ENCODE measurements at places on chromosomes 11 and 22. TPM values are rescaled to one million over a fixed set of nuclear protein-coding genes. Genes with fewer than 3 reads are reported as not detected.

Gene ADM
- total RNA-seq: 124 TPM

Gene OR6T1
- not detected for total RNA-seq

Gene THAP12
- 33.5 TPM for total RNA-seq

DNA sequence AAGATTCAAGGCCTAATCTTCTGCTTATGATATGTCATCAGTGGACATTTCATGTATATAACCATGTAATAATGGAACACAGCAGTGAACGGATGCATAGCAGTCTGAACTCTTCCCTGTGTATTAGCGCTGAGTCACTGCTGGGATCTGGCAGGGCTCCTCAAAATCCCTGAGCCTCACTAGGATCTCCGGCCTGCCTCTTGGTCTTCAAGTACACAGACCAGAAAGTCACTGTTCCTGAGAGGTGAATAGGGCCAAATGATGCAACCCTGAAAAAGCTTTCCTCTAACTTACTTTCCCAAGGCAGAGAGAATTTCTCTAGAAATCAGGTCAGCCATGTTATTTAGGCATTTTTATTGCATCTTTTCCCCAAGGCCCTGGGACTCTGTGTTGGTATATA, 35.0 kb downstream of the POU2AF1 start:
- no peak for DNase-seq

Gene B3GAT1
- 0.09 TPM for total RNA-seq

DNA sequence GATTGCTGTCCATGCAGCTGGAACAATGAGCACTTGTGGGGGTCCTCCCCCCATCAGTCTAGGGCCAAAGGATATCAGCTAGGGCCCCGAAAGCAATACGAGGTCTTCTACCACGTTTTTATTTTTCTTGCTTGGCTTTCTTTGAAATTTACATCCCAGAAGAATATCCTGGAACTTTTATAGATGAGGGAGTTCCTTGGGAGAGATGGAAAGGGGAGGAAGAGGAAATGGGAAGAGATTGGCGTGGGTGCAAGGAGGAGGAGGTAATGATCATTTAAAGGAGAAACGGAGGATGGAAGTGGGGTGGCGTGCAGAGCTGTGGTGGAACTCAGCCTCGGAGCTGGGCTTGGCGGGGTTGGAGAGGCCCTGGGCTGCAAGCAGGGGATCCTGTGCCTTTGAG, 90.3 kb downstream of the SNX19 start:
- DNase-seq: no peak

- DNase-seq: no peak
Observed at GRCh38 chr11:22415476-22415875, 77.3 kb downstream of the SLC17A6 start.

DNA sequence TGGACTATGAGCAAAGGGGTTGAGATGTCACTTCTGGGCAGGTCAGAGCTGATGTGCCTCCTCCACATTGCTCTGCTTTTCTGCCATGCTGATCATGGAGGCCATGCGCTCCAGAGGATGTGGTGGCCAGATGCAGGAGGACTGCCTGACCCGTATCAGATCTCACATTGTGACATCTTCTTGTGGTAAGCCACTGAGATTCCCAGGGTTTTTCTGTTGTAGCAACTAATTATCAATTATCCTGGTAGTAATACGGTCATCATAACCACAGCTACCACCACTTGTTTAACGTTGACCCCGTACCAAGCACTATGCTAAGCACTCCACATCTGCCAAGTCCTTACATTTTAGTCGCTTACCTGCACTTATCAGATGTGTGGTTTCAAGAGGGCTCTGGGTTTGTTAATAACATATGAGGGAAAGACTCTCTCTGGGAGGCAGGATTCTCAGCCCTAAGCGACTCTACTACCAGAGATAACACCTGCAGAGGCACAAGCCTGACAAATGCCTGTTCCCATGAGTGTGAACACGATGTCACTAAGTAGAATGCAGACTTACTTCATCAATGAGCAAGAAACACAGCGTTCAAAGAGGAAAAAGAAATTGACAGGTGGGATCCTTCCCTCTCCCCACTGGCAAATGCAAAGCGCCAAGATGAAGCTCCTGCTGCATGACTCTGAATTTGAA, 63.6 kb upstream of the TIMP3 start:
- no peak for DNase-seq

DNA sequence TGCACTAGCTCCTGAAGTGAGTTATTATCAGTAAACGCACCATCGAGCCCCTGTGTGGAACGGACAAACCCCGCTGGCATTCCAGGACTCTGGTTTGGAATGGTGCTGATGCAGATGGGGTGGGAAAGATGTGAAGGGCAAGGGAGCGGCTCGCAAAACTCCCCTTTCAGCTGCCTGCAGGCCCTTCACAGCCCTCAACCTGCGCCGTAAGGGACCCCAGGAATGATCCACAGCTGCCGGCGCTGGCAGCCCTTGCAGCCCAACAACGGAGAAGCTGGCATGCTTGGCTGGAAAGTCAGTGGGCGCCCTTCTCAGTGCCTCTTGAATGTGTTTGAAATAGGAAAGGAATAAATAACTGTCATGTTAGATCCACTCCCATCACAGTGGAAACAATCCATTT, 1445.5 kb downstream of the BRD1 start:
- no peak for DNase-seq

DNA sequence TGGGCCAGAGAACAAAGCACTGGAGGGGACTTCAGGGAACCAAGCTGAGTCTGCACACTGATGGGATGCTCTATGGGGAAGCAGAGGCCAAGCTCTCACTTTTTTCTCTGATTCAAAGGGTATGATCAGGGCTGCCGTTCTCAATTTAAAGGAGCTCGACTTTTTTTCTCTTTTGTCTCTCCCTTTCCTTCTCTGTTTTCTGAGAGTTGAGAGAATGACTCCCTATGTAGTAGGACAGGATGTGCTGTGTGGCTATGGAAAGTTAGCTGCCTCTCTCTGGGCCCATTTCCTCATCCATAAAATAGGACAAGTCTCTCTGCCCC, 7.9 kb downstream of the ADORA2A start:
- no peak for DNase-seq

Gene UPB1
- 0.19 TPM for total RNA-seq

- no peak for DNase-seq
Observed at GRCh38 chr11:118703563-118704106, 24.2 kb upstream of the TREH start.

DNA sequence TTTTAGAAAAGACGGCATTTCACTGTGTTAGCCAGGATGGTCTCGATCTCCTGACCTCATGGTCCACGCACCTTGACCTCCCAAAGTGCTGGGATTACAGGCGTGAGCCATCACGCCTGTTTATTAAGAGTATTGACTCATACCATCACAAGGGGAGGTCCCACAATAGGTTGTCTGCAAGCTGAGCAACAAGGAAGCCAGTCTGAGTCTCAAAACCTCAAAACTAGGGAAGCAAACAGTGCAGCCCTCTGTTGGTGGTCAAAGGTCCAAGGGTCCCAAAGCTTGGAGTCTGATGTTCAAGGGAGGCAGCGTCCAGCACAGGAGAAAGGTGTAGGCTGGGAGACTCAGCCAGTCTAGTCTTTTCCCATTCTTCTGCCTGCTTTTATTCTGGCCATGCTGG, 32.8 kb upstream of the LDLRAD3 start:
- no peak for DNase-seq

- peak; percentile 41 for DNase-seq
Observed at GRCh38 chr11:130772266-130773227, 143.7 kb downstream of the SNX19 start.

DNA sequence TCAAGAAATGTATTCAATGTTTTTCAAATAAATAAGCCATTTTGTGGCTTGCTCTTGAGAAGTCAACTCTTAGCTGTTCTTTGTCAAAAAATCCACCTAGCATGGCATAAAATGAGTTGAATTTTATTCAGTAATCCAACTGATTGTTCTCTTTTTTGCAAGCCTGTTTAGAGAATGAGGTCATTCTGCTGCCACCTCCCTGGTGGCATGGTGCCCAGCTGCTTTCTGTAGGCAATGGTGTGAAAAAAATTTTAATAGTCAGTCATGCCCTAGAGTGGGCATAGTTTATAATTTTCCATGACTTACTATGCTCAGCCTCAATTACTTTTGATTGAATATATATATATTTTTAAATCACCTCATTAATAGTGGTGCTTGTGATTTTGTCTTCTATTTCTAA, 177.2 kb downstream of the INSC start:
- no peak for DNase-seq

Gene SMIM38
- total RNA-seq: not detected

- no peak for DNase-seq
Observed at GRCh38 chr11:34431979-34432378, 6.8 kb upstream of the CAT start.

DNA sequence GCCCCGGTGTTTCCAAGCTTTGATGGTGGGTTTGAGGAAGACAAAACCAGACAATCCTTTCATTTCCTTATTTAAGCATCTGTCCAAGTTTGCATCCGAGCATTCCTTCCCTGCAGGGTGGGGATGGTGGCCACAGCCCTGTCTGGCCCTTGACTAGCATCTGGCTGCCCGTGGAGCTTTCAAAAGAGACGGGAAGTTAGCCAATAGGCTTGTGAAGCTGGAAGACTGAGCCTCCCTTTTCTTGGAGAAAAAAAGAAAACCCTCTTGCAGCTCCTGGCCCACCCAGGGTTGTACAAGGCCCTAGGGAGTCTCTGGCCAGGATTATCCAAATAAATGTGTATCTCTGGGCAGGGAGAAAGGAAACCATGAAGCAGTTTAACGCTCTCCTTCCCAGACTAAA, 60.6 kb downstream of the MICAL2 start:
- no peak for DNase-seq

DNA sequence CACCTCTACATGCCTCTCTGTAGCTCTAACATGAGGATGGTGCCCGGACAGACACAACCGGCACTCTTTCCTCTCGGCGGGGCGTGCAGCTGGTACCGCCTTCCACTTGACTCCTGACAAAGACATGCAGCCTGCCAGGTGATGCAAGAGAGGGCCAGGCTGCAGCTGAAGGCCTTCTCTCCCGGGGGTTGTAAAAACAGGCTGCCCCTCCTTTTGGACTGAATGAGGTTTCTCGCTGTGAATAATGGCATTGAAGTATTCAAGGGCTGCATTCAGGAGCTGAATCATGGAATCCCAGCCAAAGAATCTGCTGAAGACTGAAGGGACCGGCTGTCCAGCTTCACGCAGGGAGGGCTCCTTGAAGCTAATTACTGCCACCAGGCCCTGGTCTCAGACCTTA, 110.9 kb downstream of the GALNT18 start:
- DNase-seq: no peak

Gene FBXO7
- total RNA-seq: 63.0 TPM

DNA sequence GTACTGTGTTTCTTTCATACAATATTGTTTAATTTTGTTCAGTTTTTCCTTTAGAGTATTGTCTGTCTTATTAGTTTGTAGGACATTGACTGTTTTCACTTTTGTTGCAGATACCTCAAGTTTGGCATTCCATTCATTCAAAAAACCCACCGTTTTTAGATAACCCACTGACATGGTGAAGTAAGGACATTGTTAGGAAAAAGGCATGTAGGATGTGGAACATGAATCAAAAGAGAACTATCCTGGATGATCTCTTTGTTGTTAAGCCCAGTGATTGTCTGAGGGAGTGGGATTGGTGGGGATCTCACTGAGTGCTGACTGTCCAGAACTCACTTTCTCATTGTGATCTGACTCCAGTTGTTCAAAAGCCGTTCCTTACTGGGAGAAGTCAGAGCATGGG, 119.3 kb downstream of the TEAD1 start:
- DNase-seq: no peak

DNA sequence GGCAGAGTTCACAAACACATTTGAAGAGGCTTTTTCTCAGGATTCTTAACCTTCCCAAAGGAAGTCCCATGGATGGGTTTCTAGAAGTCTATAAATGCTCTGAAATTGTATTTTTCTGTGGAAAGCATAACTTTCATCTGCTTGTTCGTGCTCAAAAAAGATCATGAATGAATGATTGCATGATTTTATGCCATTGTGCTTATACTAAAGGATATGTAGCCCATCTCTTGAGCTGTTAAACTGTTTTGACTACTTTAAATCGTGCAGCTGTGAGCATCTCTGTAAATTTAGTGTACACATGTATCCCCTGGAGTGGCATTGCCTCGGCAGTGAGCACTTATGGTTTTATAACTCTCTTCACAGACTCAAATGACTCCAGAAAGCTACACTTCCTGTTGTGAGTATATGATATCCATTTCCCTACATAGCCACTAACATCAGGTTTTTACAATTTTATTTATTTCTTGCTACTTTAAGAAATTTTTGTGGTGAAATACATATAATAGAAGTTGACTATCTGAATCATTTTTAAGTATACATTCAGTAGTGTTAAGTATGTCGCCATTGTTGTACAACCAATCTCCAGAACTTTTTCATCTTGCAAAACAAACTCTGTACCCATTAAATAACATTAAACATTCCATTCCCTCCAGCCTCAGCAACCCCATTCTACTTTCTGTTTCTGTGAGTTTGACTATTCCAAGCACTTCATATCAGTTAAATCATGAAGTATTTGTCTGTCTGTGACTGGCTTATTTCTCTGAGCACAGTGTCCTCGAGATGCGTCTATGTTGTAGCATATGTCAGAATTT, 8.0 kb downstream of the NEAT1 start:
- no peak for DNase-seq

- peak; percentile 53 for DNase-seq
Observed at GRCh38 chr11:63564056-63564774, 1.0 kb upstream of the PLAAT2 start.

DNA sequence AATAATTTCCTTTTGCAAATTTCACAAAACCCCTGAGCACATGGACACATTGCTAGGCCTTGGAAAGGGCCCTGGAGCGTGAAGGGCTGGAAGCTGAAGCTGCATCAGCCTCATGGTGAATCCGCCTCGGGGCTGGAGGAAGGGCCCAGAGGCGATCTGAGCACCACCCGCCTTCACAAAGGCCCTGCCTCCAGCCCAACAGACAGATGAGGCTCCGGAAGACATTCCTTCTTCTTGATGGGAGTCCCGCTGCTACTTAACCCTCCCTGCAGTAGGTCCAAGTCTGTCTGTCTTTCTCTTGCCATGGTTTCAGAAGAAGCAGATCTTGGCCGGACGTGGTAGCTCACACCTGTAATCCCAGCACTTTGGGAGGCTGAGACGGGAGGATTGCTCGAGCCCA, 16.5 kb downstream of the ARRB1 start:
- DNase-seq: no peak

- DNase-seq: no peak
Observed at GRCh38 chr22:23695571-23696325, 4.9 kb downstream of the RGL4 start.

Gene AP5B1
- total RNA-seq: 21.2 TPM

DNA sequence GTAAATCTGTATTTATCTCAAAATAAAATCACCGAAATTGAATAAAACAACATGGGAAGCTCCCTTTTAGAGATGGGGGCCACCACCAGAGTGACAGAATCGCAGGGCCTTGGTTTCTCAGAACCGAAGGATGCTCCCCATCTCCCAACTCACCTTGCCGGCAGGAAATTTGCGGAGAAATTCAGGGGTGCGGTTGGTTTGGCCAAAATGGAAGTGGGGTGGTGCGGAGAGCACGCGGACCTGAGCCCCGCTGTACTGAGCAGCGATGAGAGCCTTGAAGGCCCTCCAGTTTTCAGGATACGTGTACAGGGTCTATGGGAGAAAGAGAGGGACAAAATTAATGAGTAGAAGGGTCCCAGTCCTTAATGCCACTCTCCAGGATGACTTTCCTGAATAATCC, 1.3 kb downstream of the EEF1G start:
- DNase-seq: no peak

Gene FAM227A
- 1.3 TPM for total RNA-seq
